ENCODE measurements at places on chromosomes 4 and X. TPM values are rescaled to one million over a fixed set of nuclear protein-coding genes. Genes with fewer than 3 reads are reported as not detected.

GRCh38 chrX:41085512-41085877, 250 bp downstream of the USP9X start:
- peak; percentile 75 for DNase-seq

GRCh38 chr4:25786497-25787065, 76.2 kb downstream of the SEL1L3 start:
- DNase-seq, result no peak

DNA sequence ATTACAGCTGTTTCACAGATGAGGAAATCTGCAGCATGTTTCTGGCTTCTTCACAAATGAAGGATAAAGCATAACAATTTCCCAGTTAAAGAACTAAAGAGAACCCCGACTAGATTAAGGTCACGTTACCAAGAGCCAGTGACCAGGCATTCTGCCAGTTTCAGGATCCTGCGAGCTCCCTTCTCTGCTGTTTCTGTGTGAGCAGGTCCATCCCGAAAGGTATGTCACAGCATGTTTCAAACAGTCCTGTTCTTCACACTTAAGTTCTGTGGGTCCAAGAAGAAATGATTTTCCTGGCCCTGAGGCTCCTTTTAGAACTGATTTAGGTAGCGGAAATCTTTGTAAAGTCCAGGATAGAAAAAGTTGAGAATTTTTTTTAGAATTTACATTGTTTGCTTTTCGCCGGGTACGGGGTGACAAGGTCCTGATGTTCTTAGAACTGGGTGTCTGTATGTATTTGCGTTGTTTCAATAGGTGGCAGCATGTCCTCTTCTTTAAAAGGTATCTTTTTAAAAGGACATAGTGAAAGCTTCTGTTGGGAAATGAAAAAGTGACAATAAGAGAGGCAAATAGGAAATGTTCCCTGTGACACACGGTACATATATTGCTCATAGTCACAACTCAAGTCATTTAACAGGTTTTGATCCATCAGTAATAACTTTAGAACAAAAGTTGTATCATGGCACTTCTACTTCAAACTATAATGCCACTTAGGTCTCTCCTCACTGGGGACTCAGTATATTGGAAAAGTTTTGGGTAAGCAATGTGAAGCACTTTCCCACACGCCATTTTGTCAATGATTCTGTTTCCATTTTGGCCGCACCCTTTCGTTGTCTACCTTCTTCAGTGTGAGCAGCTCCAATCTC, 18.4 kb downstream of the IL21 start:
- no peak for DNase-seq

- no peak for DNase-seq
These were observed 435.3 kb downstream of the ZIC3 start for GRCh38 chrX:138001226-138001625.

- no peak for DNase-seq
These were observed 34.4 kb downstream of the PARM1 start for GRCh38 chr4:74967324-74967723.

GRCh38 chr4:138028923-138029322, 213.2 kb downstream of the SLC7A11 start:
- no peak for DNase-seq

- DNase-seq, result no peak
These were observed 34.0 kb downstream of the QDPR start for GRCh38 chr4:17477774-17478472.

DNA sequence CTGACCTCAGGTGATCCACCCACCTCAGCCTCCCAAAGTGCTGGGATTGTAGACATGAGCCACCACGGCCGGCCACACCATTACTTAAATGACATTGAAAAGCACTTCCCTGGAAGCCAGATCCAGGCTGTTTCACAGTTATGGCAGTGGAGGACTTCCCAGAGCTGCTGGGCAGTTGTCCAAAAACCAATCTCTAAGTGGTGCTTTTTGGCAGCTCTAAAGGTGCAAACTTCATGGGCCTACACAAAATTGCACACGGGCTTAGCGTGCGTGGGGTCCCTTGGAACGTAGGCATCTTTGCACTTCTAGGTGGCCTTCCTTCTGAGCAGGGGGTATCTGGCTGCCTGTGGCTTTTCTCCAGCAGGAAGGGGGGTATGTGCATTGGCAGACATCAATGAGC, 172.3 kb downstream of the SHOX start:
- no peak for DNase-seq

DNA sequence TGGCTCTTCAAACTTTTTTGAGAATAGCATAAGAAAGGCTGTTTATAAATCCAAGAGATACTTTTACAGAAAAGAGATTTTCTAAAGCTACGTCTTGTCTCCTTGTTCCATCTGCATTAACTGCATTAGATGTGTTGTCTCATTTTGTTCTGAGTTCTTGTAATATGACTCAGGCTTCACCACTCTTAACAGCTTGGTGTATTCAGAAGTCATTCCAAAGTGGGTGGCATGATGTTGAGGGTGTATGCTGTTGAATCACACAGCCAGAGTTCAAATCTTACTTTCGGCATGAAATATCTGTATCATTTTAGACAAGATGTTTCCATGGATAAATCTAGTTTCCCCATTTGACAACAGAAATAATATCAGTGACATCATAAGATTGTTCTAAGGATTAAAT, 30.1 kb downstream of the SYTL5 start:
- DNase-seq, result no peak

- peak; percentile 88 for DNase-seq
These were observed at the start of gene GEMIN8 for GRCh38 chrX:14029425-14030173. Gene GEMIN8, minus strand, starts transcription at chrX:14029892. Its CDS starts 8,414 bp downstream, at chrX:14021478.

- no peak for DNase-seq
These were observed 945.3 kb upstream of the GRIA3 start for GRCh38 chrX:122238801-122239200.

GPR82 gene
- total RNA-seq, result 0.37 TPM

MUC7 gene
- not detected for total RNA-seq

PABPC5 gene
- total RNA-seq, result not detected

NPY1R gene
- total RNA-seq, result not detected

BANK1 gene
- 0.24 TPM for total RNA-seq
